Stimulated activated CD4-positive, alpha-beta T cell treated with anti-CD3 and anti-CD28 coated beads, Interleukin-12 subunit alpha, Interleukin-12 subunit beta, amount 100 ng/mL, for 24 hours (primary cell): ENCODE measurements at places on chromosomes 4 and X.

DNA sequence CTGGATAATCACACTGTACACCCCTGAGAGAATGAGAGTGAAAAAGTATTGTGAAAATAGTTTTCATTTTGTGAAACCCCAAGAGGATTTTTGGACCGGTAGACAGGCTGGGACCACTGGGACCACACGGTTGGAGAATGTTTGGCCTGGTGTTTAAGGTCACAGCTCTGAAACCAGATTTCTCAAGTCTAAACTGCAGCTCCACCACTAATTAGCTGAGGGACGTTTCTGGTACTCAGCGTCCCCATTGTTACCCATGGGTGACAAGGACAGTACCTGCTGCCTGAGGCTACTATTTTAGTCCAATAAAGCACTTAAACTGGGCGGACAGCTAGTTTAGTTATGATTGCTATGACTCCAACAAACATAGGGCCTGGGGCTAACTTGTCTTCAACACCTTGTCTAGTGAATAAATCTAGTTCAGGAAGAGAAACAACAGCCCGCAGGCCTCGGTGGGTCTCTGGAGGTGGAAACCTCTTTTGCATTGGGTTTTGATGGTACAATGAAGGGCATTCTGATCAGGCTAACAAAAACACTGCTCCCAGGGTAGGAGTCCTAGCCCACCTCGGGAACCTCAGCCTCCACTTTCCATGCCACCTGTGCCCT, 509 bp upstream of the USP11 start:
- DNase-seq, result no peak

DNA sequence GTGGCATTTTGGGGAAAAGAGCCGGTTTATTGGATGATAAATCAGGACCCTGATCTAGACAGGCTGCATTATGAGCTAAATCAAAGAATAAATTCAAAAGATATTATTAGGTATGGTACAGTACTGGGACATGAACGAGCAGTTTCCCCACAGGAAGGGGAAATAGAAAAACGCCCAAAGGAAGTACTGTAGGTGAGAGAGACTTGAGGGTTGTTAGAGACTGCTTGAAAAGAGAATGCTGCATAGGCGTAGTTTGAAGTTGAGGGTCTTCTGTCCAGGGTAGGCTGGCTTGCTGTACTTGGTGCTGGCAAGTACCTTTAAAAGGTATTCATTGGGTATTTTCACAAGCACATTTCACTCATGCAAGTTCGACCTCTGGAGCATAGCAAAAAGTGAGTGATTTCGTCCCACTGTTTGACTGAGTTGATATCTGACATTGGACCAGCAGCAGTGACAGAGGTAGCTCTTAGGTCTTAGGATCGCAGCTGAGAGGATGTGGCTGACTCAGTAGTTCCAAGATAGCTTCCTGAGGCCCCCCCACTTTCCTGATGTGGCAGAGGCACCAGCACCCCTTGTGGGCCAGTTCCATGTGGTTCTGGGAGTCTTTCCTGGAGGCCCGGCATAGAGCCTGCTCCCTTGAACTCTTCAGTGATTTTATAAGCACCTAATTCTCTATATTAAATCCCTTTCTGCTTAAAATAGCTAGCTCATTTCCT, 64.3 kb downstream of the TMEM131L start:
- no peak for DNase-seq

DNA sequence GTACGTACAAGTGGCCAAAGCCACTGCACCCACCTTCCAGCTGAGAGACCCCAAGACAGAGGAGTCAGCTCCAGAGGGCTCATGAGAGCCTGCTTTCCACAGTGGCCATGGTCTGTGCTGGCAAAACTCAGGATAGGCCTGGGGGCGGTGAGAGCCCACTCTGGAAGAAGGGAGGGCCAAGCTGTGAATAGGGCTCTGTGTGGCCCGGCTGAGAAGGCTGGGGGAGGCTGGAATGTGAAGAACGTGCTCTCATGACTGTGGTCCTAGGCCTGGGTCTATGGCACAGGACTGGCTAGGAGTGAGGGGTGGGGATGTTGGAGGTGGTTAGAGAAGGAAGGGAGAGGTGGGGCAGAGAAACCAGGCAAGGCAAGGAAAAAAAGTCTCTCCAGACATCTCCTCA, 13.3 kb downstream of the STARD8 start:
- no peak for DNase-seq

DNA sequence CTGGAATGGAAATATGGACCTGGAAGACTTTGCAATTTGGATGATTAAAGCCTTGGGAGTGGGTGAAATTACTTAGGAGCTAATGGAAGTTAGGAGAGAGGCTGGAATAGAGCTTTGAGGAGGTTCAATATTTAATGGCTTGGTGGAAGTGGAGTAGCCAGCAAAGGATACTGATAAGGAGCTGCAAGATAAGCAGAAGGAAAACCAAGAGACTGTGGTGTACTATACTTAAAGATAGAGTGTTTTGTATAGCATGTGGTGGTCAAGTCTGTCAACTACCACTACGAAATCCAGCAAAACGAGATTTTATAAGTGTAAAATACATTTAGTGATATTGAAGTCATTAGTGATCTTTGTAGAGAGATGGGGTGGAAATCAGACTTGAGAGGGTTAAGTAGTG, 54.0 kb upstream of the TMLHE start:
- DNase-seq, result no peak
